Adrenal gland (tissue), 19 donors: ENCODE measurements at places on chromosomes 2 and 18. TPM values are rescaled to one million over a fixed set of nuclear protein-coding genes. Genes with fewer than 3 reads are reported as not detected.

Gene RGPD5
- total RNA-seq, result 46.4 TPM

Gene ANO7
- 1.6 TPM for total RNA-seq

Gene KIF3C
- total RNA-seq, result 12.0 TPM

Gene TMEFF2
- total RNA-seq, result 1.8 TPM

- H3K4me3 ChIP-seq, result no peak overlapping the region
- no peaks in the 10 kb centered on the region for H3K4me1 ChIP-seq
- H3K27me3 ChIP-seq, result no peaks in the 10 kb centered on the region
- no peak for DNase-seq
These were observed 29.9 kb downstream of the PDE6D start for GRCh38 chr2:231751042-231751815.

DNA sequence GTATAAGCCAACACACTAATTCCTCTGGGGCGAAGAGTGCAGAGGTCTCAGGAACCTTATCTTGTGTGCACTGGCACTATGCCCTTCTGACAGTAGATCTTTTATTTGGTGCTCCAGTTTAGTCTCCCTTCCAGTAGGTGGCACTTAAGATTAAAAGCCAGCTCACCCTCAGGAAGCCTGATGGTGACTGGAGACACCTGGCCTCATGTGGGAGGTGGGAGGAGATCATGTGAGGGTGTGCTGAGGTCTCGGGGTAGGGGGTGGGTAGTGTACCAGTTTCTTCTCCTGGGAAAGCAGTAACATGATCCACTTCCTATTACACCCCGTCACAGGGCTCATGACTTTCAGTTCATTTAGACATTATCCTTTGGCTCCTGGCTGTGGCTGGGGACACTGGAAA lies 654.9 kb downstream of the ADCYAP1 start:
- no peaks in the 10 kb centered on the region for H3K27me3 ChIP-seq
- no peaks in the 10 kb centered on the region for H3K4me1 ChIP-seq
- H3K36me3 ChIP-seq, result no peaks in the 10 kb centered on the region

DNA sequence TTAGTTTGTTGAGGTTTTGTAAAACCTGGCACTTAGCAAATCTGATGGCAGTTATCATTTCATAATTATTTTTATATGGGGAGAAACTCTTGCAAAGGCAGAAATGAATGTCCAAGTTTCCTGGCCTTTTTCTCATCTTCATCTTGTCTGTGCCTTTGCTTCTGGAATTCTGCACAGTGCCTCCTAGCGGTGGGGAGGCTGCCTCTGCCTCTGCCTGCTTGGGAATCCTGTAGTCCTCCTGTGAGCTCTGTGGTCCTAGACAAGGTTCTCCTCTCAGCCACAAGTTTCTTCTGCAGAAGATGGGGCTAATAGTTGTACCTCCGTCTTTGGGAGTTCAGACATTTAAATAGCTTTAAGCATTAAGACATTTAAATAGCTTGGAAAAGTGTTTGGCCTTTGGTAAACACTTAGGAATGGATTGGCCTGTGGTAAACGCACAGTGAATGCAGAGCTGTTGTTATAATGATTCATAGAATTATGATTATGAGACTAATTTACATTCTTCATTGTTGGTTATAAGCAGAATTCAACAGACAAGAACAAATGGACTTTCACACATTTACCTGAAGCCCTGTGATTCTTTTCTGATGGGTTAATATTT lies 101.2 kb downstream of the ZNF236 start:
- DNase-seq, result no peak
- no peak overlapping the region for H3K4me3 ChIP-seq
- H3K36me3 ChIP-seq, result no peaks in the 10 kb centered on the region
- H3K4me1 ChIP-seq, result no peaks in the 10 kb centered on the region
- no peaks in the 10 kb centered on the region for H3K27me3 ChIP-seq
- no peak overlapping the region for H3K27ac ChIP-seq

DNA sequence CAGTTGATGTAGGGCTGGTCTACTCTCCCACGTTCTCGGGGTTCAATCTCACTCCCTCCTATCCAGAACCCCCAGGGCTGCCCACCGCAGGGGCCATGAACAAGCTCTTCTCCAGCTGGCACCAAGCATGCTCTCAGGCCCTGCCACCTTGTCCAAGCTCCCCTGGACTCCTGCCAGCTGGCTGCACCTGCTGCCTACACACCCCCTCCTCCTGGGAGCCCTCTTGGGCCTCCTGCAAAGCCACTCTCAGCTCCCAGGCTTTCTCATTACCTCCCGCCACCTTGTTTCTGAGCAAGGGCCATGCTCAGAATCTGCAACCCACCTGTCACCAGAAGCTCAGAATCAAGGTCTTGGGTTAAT lies 56.0 kb downstream of the HDAC4 start:
- no peaks in the 10 kb centered on the region for H3K4me1 ChIP-seq
- no peak for DNase-seq
- H3K36me3 ChIP-seq, result no peaks in the 10 kb centered on the region
- H3K4me3 ChIP-seq, result no peak overlapping the region
- H3K27me3 ChIP-seq, result no peaks in the 10 kb centered on the region

- H3K36me3 ChIP-seq, result no peaks in the 10 kb centered on the region
- no peak for DNase-seq
- no peak overlapping the region for H3K4me3 ChIP-seq
These were observed 37.5 kb downstream of the FBXO15 start for GRCh38 chr18:74110149-74110548.

DNA sequence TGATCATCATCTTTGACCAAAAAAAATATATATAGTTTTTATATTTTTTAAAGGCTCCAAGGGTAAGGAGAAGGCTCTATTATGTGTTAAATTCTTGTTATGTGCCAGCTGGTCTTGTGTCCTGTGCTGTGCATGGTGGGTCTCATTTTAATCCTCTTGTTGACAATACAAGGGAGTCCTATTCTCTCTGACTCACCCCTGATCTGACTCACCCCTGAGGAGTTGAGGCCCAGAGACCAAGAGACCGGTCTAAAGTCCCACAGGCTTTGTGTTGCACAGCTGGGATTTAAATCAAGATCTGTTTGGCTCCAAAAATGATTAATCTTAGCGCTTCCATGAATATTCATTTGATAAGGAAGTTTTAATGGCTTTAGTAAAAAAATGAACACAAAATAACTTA lies 25.7 kb downstream of the MC2R start:
- no peak for DNase-seq
- H3K4me3 ChIP-seq, result no peak overlapping the region
- no peaks in the 10 kb centered on the region for H3K4me1 ChIP-seq
- H3K36me3 ChIP-seq, result peaks cover 3% of the 10 kb centered on the region

- no peaks in the 10 kb centered on the region for H3K36me3 ChIP-seq
- no peaks in the 10 kb centered on the region for H3K27me3 ChIP-seq
- H3K4me1 ChIP-seq, result no peaks in the 10 kb centered on the region
- DNase-seq, result no peak
These were observed 690.4 kb downstream of the RNF144A start for GRCh38 chr2:7607441-7608173.

DNA sequence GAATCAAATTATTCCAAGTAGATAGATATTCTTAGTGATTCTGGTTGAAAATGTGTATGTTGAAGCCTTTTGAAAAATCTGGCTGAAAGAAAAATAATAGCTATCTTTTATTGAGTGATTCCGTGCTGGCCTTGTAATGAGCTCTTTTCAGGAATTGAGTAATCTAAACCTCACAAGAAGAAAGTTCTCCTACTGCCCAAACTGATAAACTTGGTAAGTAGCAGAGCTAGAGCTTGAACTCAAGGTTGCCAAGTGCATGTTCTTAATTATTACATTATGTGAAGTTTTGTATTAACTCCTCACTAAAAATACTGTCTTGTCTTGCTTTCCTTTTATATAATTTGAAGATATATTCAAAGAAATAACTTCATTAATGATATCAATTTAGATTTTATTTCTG lies 1.6 kb upstream of the PPP1R1C start:
- no peaks in the 10 kb centered on the region for H3K36me3 ChIP-seq
- H3K4me1 ChIP-seq, result no peaks in the 10 kb centered on the region
- no peak for DNase-seq
- no peak overlapping the region for H3K4me3 ChIP-seq
- no peaks in the 10 kb centered on the region for H3K27me3 ChIP-seq

- DNase-seq, result no peak
- H3K27ac ChIP-seq, result no peak overlapping the region
- H3K4me1 ChIP-seq, result peaks cover 42% of the 10 kb centered on the region
- H3K27me3 ChIP-seq, result no peaks in the 10 kb centered on the region
These were observed 64.4 kb upstream of the FOSL2 start for GRCh38 chr2:28327956-28328922.

- H3K4me1 ChIP-seq, result peaks cover 7% of the 10 kb centered on the region
- H3K4me3 ChIP-seq, result no peak overlapping the region
- H3K36me3 ChIP-seq, result no peaks in the 10 kb centered on the region
- no peak overlapping the region for H3K27ac ChIP-seq
- H3K27me3 ChIP-seq, result no peaks in the 10 kb centered on the region
These were observed 177.3 kb upstream of the ARL4C start for GRCh38 chr2:234673961-234674759.

DNA sequence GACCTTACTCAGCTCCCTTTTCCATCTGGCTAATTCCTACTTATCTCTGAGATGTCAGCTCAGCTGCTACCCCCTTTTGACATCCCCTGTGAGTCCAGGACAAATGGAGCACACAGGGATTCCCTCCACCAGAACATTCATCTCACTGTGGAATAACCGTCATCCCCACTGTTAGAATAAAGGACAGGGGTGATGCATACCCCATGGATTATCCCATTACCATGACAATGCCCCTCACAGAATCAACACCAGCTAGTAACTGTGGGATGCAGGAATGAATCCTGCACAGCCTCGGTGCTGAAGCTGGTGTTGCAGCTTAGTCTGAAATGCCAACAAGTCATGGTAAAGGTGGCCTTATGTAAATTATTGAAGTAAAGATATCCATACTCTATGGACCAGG lies 624.8 kb upstream of the RAB6C start:
- no peaks in the 10 kb centered on the region for H3K36me3 ChIP-seq
- no peak for DNase-seq
- H3K27me3 ChIP-seq, result no peaks in the 10 kb centered on the region
- no peaks in the 10 kb centered on the region for H3K4me1 ChIP-seq
- H3K27ac ChIP-seq, result no peak overlapping the region

DNA sequence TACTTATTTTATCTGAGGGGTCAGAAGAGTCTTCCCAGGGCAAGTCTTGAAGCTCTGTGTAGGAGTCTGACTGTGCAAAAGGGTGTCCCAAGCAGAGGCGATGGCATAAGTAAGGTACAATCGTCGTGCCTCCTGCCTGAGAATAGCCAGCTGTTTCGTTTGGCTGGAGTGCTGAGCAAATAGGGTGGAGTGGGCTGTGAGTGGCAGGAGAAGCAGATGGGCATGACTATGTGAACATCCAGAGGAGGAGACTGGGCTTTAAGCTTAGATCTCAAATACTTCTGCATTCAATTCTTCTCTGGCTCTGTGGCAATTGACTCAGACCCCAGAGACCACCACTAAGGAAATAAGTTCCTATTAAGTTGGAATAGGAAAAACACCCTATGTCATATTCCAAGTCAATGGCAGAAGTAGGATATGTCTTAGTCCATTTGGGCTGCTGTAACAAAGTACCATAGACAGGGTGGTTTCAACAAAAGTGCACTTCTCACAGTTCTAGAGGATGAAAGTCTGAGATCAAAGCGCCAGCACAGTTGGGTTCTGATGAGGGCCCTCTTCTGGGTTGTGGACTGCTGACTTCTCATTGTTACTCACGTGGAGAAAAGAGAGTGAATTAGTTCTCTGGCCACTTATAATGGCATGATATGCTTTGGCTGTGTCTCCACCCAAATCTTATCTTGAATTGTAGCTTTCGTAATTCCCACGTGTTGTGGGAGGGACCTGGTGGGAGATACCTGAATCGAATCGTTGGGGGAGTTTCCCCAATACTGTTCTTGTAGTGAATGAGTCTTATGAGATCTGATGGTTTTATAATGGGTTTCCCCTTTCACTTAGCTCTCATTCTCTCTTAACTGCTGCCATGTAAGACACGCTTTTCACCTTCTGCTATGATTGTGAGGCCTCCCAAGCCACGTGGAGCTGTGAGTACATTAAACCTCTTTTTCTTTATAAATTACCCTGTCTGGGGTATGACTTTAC lies 120.2 kb downstream of the LPIN1 start:
- H3K4me1 ChIP-seq, result peaks cover 14% of the 10 kb centered on the region
- H3K36me3 ChIP-seq, result no peaks in the 10 kb centered on the region

DNA sequence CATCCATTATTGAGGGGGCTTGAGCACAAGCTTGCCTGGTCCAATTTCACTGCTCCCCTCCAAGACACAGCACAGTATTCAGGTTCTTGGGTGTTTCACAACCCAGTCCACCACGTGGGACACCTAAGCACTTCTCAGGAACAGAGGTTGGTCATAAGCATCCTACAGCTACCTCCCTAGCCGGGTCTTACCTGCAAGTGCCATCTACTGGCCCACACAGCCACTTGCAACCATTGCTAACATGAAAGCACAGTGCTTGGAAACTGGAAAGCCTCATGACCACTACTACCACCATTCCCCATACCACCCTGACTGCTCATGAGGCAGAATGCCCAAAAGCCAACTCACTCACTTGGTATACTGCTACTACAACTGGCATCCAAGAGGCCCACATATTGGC lies 105.7 kb upstream of the RPRM start:
- H3K27me3 ChIP-seq, result no peaks in the 10 kb centered on the region
- H3K27ac ChIP-seq, result no peak overlapping the region
- no peaks in the 10 kb centered on the region for H3K4me1 ChIP-seq
- no peak for DNase-seq

DNA sequence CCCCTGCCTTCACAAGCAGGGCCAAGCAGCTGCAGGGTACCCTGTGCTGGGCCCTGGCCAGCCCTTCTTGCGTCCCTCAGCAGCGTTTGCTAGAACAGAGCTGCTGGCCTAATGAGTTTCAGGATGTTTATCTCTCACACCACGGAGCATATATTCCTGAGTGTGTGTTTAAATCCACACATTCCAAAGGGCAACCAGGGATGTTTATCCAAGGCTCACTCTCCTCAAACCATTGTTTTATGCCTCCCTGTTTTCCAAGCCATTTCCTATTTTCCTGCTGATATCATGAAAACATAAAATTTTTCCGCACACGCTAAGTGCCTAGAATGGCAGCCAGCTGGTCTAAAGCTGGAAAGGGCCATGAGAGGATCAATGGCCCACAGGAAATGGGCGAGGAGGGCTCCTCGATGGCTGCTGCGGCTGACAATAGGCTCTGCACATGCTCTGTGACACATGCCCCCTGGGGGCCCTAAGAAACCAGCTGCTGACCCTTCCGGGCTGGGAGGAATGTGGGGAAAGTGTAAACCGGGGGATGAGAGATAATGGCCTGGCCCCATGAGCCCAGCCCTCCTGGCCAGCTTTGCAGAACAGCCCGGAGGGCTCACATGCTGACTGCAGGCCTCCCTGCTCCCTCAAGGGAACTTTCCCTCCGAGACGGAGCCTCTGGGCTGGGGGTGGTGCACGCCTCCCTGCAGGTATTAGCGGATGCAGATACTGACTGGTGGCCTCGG lies 194.0 kb downstream of the NDUFA10 start:
- no peaks in the 10 kb centered on the region for H3K27me3 ChIP-seq
- no peak overlapping the region for H3K27ac ChIP-seq
- no peaks in the 10 kb centered on the region for H3K4me1 ChIP-seq
- DNase-seq, result peak; percentile 18
